ENCODE measurements at places on chromosomes 5 and 9.
A peak's percentile ranks its signal among the peaks of the same experiment; 100 is the strongest.

GRCh38 chr5:59600153-59600552 lies 293.4 kb downstream of the PDE4D start:
- no peak for DNase-seq

DNA sequence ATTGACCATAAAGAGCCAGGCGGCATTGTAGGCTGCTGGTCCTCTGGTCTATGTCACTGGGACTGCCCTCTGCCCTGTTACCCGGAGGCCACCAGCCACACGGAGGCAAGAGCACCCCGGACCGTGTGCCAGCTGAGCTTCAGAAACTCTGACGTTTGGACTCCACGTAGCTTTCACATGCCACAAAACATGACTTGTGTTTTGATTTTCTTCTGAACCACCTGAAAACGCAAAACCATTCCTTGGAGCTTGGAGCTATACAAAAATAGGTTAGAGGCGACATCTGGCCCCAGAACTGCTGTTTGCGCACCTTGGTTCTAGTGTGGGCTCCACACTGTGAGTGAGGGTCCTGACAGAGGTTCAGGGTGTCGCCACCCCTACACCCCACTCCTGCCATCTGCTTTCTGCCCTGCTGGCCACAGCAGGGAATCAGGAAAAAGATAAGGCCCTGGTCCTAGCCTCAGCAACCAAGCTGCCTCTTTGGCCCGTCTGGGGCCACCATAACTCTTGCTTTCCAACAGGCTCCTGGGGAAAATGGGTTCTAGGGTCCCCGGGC lies 151.3 kb upstream of the IRX2 start:
- DNase-seq = no peak

DNA sequence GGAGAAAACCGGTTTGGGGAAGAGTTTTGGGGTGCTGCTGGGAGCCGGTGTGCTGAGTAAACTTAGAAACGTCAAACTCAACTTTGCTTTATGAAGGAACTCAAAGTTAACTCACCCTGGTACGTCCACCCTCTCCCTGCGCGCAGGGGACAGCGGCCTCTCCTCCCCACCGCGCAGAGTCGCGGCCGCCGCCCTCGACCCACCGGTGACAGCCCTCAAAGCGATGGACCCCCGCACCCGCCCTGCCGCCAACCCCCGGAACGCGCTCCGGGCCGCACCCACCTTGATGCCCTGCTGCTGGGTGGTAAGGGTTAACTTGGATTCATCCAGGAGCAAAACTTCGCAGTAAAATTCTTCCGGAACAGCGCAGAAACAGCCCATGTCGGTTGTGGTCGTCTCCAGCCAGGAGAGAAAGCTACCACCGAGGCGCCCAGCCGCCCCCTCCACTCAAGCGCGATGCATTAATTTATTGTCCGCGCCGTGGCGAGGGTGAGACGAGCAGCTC lies 366 bp downstream of the EPB41L4A start:
- no peak for DNase-seq

DNA sequence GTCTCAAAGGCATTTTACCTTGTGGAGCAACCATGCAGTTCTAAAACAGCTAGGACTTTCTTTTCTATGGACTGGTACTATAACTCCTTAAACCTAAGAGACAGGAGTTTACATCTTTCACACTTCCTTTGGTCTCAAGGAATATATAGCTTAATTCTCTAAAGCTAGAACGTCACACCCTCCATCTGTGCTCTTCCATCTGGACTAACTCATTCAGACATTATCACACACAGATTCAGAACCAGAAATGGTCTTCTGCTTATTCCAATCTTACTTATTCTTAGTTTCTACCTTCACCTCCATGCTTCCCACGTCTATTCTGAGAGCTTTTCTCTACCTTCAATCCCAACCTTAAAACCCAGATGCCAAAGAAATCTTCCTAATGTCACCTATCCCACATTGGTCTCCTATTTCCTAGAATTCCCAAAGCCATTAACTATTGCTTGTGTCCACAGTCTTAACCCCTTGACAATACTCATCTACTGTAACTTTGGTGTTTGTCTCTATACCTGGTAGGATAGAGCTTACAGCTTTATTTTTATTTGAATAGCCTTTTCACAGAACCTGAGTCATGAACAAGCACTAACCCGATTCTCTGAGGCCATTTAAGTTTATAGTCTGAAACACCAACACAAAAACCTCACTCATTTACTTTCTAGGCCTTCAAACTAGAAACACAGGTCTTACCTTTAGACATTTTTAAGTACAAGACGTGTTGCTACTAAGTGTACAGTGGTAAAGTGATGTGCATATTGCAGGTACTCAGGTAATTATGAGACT lies 22.8 kb downstream of the CSNK1A1 start:
- no peak for DNase-seq

DNA sequence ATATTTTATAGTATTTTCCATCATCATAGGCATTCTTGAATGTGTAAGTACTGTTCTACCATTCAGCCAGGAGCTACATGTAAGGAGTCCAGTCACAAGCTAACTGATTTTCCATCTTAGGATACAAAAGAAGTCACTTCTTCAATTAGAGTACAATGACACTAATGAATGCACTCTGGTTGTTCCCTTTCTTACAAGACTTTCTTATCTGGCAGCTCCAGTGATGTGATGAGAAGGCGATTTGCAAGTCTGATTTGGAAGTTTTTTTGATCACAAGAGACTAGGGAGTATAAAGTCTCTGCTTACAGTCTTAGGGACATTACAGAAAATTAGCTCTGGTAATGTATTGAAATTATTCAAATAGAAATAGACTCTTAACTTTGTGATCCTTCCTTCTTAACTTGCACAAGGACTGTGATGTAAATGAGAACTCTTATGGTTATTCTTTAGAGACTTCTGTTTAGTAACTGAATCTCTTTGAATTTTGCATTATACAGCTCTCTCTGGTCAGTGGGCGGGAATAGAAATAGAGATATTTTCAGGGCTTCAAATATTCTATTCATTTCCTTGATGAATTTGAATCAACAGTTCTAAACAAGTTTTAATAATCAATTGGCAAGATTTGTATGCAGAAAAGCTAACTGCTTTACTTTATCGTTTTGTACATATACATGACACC lies 130.4 kb upstream of the CDH6 start:
- DNase-seq = no peak

- DNase-seq = peak; percentile 25
Measured at GRCh38 chr5:65142511-65143011, 339.2 kb downstream of the ADAMTS6 start.

DNA sequence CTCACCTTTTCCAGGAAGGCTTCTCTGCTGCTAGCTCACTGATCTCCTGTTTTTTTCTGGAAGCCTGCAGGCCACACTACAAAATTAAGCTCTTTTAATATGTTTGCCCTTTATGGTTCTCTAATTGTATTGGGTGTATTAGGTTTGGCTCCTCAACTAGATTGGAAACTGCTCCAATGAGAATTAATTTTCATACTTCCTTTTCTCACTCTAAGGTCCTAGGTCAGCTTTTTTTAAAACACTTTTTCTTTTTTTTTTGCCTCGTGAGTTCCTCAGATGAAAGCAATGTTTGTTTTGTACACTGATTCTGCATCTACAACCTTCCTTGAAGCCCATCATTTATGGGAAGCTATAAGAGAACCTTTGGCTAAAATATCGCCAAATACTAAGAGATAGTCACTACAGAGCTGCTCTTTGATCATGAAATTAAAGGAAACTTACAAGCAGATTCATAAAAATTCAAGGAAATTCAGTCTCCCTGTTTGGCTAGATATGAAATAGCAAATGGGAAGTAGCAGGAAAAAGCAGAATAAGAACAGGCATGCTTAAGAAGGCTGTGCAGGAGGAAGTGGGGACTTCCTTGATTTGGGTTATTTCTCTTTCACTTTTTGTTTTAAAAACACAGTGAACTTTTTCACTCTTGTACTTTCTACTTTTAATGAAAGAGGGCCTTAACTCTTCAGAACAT lies 55.2 kb upstream of the FYB1 start:
- DNase-seq = no peak

DNA sequence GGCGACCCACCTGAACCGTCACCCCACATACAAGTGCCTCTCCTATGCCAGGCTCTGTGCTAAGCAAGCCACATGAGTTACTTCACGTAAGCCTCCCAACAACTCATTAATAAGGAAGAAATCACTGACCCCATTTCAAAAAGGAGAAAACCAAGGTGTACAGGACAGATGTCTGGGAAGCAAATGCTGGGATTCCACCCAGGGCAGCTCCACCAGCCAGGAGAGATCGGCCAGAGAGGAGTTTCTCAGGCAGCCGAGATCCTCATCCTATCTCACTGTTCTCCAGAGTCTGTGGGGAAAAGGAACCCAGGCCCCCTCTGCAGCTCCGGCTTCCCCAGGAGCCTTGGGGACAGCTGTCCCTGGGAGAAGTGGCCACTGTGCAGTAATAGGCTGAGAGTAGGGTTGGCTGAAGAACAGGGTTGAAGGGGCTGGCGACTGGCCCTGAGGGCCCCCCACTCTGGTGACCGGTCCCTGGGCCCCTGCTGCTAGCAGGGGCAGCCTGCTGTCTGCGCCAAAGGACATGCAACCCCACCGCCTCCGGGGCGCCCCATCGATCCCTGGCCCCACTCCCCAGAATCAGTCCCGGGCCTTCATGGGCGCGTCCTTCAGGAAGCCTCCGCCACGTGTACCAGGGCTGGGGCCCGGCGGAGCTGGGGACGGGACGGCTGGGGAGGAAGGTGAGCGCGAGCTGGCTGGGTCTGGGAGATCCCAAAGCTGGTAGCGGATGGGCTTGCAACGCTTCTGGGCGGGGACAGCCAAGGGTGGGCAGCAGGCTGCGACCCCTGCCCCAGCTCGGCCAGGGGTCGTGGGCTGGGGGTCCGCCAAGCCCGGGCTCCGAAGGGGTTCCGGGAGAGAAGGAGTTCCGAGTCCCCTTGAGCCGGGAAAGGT lies 44.1 kb upstream of the STXBP1 start:
- DNase-seq = no peak

GRCh38 chr5:61357745-61358144 lies 25.7 kb downstream of the ZSWIM6 start:
- DNase-seq = no peak

GRCh38 chr5:129384736-129385135 lies 75.4 kb upstream of the ADAMTS19 start:
- DNase-seq = no peak

DNA sequence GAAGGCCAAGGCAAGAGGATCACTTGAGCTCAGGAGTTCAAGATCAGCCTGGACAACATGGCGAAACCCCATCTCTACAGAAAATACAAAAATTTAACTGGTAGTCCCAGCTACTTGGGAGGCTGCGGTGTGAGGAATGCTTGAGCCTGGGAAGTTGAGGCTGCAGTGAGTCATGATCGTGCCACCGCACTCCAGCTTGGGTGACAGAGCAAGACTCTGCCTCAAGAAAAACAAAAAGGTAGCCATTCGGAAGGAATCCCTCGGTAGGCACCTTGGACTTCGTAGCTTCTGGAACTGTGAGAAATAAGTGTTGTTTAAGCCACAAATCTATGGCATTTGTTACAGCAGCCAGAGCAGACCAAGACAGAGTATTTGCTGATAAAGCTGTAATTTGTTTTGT lies 174.2 kb downstream of the DCP2 start:
- no peak for DNase-seq

DNA sequence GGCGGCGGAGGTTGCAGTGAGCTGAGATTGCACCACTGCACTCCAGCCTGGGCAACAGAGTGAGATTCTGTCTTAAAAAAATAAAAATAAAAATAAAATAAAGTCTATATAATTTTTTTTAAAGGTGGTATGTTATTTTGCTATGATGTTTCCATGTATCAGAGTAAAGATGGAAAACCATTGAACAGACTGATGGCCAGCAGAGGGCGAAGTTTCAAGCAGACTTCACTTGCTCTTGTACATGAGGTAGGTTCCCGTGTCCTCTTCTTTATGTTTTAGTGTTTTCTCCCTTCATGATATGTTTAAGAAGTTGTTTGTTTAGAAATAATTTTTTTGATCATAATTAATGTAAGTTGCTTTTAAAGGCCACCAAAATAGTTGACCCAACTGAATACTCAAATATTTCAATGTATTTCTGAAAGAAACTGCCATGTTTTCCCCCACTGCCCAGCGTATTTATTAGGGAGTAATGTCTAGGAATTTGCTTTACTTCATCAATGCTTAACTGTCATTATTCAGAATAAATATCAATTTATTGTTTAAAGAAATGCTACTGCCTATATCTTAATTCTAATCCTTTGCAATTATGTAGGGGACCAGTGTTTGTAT lies 146.4 kb downstream of the HACD4 start:
- no peak for DNase-seq

DNA sequence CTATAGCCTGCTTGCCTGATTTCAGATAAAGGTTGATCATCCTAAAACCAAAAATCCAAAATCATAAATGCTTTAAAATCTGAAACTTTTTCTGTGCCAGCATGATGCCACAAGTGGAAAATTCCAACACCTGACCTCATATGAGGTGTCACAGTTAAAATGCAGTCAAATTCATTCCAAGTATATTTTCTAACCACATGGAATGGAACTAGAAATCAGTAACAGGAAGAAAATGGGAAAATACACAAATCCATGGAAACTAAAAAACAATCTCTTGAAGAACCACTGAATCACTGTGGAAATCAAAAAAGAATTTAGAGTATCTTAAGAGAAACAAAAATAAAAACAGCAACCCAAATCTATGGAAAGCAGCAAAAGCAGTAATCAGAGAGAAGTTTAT lies 297.5 kb upstream of the COX7C start:
- DNase-seq = peak; percentile 2

- DNase-seq = no peak
Measured at GRCh38 chr5:74185599-74185998, 454.9 kb downstream of the ENC1 start.

GRCh38 chr9:21404146-21404545 lies 4.8 kb upstream of the IFNA8 start:
- no peak for DNase-seq

- DNase-seq = no peak
Measured at GRCh38 chr9:120365386-120365785, 214.6 kb downstream of the CDK5RAP2 start.

DNA sequence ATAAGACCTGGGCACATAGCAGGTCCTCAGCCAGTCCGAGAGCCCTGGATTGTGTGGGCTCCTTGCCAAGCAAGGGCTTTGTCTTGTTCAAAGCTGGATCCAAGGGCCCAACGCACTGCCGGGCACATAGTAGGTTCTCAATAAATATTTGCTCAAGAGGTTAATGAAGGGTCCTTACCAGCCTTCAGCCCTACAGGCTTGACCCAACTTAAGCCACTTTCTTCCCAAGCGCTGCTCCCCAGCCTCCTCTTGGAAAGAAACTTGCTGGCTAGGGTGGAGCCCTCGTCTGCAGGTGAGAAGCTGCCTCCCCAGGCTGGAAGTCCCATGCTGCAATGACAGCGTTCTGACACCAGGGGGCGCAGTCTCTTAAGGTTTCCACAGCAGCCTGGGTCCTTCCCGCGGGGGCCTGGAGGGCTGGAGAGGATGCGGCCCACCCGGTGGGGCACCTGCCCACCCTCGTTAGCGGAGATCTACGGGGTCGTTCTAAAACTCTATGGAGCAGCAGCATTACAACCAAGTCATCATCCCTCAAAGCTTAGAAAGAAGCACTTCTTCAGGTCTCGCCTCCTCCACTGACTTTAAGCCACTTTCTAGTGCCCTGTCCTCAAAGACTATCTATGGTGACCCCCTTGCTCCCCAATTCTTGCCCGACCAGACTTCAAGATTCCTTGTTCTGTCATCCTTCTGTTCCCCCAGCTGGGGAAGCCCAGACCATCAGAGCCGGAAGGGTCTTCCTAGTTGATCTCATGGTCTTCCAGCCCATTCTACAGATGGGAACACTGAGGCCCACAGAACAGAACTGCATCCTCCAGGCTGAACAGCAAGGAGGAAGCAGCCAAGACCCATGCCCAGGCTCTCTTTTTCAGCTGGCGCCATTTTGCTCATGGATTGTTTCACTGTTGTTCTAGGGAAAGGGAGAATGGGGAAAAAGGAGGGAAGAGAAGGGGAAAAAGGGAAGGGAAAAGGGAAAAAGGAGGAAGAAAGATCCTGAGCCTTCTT lies 115.4 kb downstream of the LHX2 start:
- no peak for DNase-seq
